ENCODE measurements at places on chromosomes 3 and 15.

DNA sequence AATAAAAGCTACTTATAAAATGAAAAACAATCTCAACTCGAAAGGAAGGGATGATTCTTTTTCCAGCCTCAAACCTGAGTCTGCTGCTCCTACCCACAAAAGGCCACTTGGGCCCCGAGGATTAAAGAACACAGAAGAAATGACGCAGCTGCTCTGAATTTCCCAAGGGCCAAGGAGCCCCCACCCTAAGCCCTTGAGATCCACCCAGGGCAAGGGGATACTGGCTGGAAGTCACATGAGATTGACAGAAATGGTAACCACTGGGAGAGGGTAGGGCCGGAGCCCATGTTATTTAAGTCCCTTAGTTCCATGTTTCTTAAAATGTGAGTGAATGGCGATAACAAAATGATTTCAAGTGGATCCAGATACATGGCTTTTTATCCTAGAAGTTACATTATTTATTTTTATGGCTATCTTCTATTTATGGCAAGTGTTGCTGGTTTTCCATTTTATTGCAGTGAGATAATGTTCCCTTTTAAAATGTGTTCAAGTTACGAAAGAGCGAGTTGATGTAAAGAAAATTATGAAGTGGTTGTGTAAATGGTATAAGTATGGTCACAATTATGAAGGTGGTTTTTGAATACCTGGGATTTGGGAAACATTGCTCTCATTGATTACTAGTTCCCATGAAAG lies 16.8 kb downstream of the IGDCC4 start:
- DNase-seq, result no peak

GRCh38 chr3:186788482-186789370 lies 5.3 kb downstream of the EIF4A2 start:
- DNase-seq, result no peak

DNA sequence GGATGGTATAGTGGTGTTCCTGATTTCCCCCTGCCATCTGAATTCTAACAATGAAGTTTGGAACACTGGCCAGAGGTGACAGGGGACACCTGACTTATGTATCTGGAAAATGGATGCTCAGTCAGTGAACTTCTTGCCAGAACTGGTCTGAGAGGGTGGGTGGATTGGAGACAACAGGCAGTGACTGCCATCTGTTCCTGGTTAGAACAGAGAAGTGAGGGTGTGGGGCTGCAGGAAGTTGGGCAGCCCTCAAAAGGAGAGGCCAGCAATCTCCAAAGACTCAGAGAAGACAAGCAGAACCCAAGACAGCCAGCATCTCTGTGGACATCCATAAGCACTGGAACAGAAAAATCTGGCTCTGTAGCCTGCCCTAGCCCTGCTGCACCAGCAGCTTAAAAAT lies 50.5 kb downstream of the ANP32A start:
- no peak for DNase-seq

DNA sequence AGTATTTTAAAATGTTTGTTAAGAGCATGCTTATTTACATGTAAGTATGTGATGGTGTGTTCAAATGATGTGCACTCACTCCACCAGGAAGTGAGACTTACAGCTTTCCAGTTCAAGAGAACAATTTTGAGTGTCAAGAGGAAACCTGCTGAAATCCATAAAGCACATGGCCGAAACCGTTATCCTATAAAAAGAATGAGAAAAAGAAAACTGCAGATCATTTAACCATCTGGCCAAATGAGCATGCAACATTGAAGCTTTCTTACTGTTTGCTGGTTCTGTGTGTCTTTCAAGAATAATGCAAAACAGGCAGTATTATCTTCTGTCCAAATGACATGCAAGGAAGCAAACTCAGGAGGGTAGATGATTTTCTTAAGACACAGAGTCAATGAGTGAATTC lies 26.3 kb downstream of the GABRR3 start:
- DNase-seq, result no peak

DNA sequence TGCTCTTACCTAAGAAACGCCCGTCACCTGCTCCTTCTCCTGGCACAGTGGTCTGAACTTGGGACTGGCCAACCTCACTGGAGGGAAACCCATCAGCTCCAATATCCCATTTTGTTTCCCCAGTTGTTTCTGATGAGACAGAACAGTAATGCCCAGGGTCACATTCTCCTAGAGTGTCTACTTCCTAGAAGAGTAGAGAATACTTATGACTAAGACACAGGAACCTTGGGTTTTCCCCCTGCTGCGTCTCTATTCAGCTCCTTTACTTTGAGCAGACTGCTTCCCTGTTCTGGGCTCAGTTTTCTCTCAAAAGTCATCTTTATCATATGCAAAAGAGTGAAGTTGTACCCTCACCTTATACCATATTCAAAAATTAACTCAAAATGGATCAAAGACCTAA lies 79.4 kb downstream of the POLR2M start:
- no peak for DNase-seq

GRCh38 chr3:25554376-25554775 lies 110.3 kb downstream of the TOP2B start:
- no peak for DNase-seq

DNA sequence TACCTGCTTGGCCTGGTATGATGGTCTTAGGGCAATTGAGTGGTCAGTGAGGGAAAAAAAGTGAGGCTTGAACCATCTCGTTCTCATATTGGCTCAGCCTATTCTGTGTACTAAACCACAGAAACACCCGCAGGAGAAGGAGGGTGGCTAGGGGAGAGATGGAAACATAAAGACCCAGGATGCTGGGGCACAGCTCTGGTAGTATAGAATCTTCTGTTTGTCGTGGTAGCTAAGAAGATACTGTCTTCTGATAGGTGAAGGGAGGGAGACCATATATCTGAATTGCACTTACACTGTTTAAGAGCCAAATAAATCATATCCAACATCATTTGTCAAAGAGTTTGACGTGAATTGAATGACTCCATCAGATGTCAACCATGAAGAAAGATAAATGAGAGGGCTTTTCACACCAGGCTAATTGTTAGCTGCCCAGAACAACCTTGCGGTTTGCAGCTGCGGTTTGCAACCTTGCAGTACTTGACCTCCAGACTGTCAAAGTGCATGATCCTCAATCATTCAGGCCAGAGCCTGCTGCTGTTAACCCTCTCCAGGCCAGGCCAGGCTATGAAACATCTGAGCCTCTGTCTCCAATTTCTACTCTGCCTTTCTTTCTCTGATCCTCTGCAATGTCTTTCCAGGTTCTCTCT lies 40.9 kb upstream of the PIK3R4 start:
- no peak for DNase-seq

GRCh38 chr3:186083746-186084145 lies 25.1 kb downstream of the ETV5 start:
- no peak for DNase-seq

DNA sequence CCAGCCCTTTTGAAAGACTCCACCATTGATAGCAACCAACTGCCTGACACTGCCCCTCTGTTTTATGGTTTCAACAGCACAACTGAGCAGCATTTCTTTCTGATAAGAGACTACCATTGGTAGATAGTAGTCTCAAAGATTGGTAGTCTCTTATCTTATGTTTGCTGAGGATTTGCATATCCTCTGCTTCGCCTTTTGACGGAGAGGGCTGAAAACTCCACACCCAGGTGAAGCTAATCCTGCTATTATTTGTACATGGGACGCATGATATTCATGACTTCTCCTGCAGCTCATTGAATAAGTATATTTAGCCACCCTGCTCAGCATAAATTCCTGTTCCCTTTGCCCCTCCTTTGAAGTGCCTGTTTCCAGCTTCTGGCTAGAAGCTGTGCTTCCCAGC lies 119.4 kb upstream of the STRIT1 start:
- DNase-seq, result no peak

DNA sequence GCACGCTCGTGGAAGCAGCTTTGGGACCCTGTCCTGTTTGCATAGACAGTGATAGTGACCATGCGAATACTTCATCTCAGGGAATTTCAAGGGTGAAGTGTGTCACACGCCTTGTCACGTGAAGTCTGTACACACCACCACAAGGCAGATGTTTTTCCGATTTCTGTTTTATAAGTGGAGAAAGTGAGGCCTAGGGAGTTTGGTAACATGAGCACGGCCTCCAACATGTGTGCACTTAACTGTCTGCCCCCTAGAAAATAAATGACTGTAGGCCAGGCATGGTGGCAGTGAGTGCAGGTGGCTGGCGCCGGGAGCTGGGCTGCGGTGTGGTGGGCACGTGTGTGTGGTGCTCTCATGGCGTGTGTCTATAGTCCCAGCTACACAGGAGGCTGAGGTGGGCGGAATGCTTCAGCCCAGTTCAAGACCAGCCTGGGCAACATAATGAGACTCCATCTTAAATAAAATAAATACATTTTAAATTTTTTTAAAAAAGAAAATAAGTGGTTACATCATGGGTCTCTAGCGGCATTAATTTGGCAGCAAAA lies 42.0 kb downstream of the WHAMM start:
- no peak for DNase-seq

- DNase-seq, result no peak
These were observed 4.6 kb upstream of the OXTR start for GRCh38 chr3:8773941-8774542.

DNA sequence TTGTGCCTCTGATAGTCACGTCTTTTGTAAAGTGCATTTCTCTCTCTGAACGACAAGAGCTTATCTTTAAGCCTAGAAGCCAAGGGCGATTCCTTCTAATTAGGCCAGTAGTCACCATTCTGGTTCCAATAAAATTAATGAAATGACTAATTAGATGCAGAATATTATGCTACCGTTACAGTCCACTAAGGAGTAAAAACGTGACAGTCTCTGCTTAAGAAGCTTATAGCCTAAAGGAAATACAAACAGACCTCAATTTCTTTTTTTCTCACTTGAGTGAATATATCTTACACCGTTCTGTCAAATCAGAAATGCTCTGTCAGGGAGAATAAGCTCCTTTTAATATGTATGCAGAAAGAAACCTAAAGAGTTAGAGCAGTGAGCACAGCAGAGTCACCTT lies 236.1 kb downstream of the CD47 start:
- DNase-seq, result no peak

- no peak for DNase-seq
These were observed 38.3 kb downstream of the CPN2 start for GRCh38 chr3:194312743-194313281.

- no peak for DNase-seq
These were observed 16.9 kb downstream of the TGFBR2 start for GRCh38 chr3:30623351-30623750.

DNA sequence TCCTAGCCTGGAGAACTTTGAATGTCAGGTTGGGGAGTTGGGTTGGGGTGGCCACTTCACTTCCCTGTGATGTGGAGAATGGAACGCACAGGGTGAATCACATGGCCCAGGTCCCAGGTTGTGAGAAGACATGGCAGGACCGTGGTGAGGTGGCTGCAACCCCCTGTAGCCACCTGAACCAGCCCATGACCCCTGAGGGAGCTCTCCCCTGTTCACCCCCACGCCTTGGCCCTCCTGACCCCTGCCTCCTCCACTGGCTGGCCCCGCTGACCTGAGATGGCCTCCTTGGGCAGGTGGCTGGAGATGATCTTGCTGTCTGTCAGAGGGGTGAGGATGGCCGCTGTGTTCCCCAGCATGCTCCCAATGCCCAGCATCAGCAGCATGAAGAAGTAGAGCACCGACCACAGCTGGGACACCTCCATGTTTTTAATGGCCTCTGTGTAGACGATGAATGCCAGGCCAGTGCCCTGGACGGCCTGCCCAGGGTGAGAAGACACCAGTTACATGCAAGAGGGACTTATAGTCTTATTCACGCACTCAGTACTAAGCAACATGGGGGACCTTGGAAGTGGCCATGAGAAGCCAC lies 31.0 kb downstream of the SLC6A20 start:
- DNase-seq, result no peak

DNA sequence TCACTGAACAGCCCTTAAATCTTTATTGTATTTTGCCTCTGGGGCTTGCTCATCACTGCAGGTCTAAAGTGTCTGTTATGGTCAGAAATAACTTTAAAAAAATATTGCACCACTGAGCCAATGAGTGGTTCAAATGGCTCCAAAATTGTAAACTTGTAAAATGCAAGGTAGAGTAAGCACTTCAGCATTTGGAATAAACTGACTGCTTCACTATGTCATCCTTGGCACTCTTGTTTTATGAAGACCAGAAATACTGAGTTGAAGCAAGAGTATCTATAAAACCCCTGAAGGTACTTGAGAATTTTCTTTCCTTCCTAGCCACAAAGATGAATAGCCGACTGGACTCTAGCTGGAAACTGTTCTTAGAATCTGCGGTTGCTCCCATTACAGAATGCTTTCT lies 390.3 kb upstream of the DPH6 start:
- DNase-seq, result no peak

GRCh38 chr3:139954146-139954860 lies 19.3 kb downstream of the CLSTN2 start:
- DNase-seq, result no peak

GRCh38 chr3:108222853-108223565 lies 785 bp upstream of the IFT57 start:
- no peak for DNase-seq

- DNase-seq, result no peak
These were observed 40.8 kb downstream of the CHST14 start for GRCh38 chr15:40511472-40512133.

DNA sequence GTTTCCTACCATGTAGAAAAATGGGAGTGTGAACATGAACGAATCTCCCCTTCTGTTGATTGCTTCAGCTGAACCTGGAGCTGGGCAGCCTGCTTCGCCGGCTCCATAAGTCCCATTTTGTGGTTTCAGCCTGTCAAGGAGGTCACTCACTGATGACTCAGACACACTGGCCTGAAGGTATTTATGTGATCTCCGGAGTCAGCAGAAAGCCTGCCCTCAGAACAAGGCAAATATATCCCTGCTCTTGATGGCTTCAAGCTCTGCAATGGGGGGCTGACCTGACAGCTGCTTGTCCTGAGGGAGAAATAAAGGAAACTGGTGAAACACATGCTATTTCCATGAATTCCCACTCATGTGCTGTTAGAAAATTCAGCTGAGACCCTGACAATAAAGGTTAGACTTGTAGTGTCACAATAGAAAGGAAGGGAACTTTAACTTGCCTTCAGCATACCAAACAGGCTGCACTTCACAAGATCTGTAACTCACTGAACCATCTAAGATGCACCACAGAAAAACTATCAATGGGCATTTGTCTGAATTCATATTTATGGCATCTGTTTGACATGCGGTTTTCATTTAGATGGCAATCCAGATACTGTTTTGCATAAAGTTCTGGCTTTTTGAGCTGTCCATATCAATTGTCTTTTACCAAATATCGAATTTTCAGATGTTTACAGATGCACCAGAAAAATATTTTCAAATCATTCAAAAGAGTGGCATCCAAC lies 282.0 kb upstream of the VEPH1 start:
- DNase-seq, result no peak
